Mesothelial cell of epicardium (in vitro differentiated cells): ENCODE measurements at places on chromosomes 6 and 20.

DNA sequence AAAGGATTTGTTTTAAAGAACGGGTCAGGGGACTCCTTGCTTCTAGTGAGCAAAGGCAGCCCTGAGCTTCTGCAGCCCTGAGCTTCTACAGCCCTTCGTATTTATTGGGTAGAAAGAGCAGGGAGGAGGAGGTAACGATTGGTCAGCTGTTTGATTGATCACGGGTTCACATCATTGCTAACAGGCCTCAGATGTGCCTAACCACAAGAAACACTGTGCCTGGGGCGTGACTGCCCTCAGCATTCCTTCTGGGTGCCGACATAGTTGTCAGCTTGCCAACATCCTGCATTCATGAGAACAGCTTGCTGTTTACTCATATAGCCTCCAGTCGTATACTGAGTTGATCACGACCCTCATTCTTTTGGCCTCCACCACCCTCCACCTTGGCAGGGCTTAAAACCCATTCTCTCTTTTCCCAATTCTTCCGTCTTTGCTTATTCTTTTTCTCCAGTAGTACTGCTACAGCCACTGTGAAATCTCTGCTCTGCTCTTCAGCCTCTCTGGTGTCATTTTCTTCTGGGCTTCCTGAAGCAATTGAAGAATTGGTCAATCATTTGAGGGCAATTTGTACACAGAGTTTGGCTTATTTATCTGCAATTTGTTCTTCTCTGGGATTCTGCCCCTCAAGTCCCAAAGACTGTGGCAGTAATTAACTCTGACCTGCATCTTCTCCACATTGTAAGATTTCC is 25.4 kb upstream of the NOP56 start:
- no peak for DNase-seq

- DNase-seq: no peak
Observed at GRCh38 chr6:109373762-109374161, 8.5 kb downstream of the CD164 start.

DNA sequence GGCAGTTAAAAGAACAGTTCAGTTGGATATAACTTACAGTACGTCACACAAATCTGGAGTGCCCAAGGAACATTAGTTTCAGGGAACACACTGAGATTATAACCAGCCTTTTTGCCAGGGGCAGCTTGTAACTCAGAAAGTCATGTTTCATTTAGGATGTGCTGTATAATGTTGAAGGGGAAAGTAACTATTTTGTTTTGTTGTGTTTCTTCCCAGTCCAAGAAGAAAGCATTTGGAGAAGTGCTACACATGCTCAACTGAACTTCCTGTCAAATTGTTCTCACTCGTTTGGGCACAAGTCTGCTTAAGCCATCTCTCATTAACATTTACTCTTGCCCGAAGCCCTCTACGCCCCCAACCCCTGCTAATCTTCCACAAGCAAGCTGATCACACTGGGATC is 157.9 kb downstream of the BTBD9 start:
- DNase-seq: no peak

GRCh38 chr6:3750317-3751076 is 1.0 kb downstream of the PXDC1 start:
- no peak for DNase-seq

DNA sequence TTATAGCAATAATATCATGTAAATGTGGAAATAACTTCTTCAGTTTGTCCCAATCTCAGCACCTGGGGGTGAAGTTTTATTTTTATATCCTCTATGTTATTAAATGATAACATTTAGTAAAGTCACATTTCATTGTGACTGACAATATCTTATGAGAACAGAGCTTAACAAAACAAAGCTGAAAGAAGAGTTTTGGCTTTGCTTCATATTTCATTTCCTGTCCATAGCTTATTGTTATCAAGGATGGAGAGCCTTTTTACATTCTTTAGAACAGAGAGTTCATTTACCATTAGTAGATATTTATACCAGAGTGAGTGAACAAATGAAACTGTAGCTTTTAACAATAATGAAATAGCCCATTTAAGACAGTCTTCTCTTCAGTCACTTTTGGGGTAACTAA is 231.9 kb upstream of the SGK1 start:
- DNase-seq: no peak

GRCh38 chr20:48880981-48881657 is 40.4 kb upstream of the ARFGEF2 start:
- DNase-seq: no peak

- DNase-seq: no peak
Observed at GRCh38 chr6:136795386-136795785, 3.1 kb upstream of the MAP3K5 start.

GRCh38 chr6:75991941-75992340 is 80.5 kb downstream of the IMPG1 start:
- DNase-seq: no peak

DNA sequence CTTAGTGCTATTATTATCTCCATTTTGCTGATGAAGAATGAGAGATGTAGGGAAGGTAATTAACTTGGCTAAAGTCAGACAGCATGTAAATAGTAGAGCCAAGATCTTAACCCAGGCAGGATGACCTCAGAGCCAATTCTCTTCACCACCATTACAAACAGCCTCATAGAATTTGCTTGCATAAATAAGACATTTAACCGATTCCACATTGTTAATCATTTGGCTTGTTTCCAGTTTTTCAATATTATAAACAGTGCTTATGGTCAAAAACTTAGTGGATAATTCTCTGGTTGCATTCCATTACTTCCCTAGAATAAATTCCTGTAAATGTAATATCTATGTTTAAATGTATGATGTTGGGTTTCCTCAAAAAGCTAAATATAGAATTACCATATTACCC is 19.1 kb upstream of the PRDM1 start:
- no peak for DNase-seq

DNA sequence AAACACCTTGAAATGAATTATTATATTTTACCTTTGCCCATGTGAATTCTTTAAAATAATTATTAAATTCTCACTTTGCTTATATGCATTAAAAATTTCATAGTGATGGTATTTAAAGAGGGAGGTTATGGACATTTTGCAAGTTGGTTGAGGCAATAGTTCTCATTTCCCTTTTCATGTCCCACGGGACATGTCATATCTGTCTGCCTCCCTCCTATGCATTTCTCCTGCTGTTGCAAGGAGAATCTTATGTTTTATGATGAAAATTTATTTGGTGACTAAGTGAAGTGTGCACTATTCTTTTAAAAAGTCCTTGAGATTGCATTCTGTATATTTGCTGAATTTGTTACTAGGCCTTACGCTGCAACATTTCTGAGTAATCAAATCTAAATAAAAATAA is 67.2 kb downstream of the UTRN start:
- DNase-seq: no peak

DNA sequence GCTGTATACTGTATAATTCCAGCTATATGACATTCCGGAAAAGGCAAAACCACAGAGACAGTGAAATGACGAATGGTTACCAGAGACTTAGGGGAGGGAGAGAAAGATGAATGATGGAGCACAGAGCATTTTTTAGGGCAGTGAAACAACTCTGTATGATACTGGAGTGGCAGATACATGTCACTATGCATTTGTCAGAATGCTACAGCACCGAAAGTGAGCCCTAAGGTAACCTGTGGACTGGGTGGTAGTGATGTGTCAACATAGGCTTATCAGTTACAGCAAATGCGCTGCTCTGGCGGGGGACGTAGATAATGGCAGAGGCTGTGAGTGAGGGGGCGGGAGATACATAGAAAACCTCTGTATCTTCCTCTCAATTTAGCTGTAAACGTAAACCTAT is 201.3 kb upstream of the SSTR4 start:
- no peak for DNase-seq

- no peak for DNase-seq
Observed at GRCh38 chr20:2767768-2768631, 32.4 kb downstream of the CPXM1 start.

- no peak for DNase-seq
Observed at GRCh38 chr6:39170389-39170788, 55.4 kb upstream of the SAYSD1 start.

DNA sequence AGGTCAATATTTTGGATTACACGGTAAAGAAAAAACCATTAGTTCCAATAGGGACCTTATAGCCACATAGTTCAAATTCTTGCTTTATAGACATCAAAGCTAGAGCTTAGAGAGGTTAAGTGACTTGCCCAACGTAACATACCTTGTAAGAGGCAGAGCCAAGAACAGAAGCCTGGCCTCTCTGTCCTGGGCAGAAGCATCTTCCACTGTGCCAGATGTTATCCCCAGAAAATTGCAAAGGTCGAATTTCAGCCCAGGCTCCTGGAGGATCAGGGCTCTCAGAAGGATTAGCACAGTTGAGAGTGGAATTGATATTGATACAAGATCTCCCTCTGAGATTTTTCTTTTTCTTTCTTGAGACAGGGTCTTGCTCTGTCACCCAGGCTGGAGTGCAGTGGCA is 6.1 kb downstream of the SMIM28 start:
- no peak for DNase-seq

GRCh38 chr6:16743664-16744210 is 17.5 kb downstream of the ATXN1 start:
- no peak for DNase-seq

DNA sequence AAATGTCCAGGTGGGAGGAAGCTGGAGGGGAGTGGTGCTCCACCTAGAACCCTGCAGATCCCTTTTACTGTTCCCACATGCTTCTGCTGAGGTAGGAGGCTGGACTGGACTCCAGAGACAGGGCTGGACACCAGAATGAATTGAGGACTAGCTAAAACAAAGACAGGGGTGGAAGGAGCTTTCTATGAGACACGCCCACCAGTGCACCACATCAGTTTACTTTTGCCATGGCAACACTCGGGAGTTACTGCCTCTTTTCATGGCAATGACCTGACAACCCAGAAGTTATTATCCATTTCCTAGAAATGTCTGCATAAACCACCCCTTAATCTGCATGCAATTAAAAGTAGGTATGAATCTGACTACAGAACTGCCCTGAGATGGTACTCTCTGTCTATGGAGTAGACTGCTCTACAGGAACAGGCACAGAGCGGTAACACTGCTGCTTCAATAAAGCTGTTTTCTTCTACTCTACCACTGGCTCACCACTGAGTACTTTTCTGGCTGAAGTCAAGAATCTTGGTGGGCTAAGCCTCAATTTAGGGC is 211.7 kb downstream of the TFAP2C start:
- no peak for DNase-seq

GRCh38 chr6:51618563-51618962 is 468.9 kb downstream of the PKHD1 start:
- no peak for DNase-seq

DNA sequence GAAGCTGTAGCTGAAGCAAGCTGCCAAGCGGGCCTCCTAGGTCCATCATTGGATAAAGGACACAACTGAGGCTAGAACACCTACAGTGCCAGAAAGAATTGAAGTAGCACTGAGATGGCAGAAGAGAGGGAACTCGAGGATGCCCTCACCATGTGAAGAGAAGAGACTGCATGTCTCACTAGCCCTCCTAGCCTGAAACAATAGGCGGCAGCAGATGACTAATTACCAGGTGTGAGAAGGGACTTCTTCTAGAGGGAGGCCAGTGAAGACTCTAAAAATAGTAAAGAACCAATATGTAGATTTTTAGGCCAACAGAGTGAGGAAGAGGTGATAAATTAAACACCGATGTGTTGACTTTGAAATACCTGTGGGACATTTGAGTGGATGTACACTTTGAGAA is 50.3 kb downstream of the LGSN start:
- DNase-seq: no peak

- no peak for DNase-seq
Observed at GRCh38 chr6:108888745-108889144, 40.5 kb downstream of the ARMC2 start.

DNA sequence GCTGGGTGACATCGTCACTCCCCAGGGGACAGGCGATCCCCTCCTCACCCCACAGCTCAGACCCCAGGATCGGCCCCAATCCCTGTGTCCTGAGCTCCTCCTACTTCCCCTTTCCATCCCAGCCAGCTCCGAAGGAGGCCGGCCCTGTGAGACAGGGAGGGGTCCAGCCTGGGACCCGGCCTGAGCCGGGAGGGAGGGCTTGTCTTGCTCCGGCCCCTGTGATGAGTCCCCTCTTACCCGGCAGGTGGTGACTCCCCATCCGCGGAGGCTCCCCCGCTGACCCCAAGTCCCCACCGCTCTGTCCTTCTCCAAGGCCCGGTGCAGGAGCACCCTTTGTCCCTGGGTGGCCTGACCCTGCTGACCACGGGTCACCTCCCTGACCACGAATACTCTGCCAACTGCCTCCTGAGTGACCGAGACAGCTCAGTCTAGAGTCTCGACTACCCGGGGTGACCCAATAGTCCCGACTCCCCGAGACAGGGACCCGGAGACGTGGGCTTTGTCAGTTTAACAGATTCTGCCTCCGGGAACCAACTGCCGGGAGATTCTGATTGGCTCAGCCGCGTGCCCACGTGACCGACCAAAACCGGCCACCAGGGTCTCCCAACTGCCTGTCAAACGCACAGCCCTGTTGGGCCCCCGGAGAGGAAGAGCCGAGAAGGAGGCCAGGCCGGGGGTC is 187.4 kb upstream of the PROKR2 start:
- DNase-seq: no peak

DNA sequence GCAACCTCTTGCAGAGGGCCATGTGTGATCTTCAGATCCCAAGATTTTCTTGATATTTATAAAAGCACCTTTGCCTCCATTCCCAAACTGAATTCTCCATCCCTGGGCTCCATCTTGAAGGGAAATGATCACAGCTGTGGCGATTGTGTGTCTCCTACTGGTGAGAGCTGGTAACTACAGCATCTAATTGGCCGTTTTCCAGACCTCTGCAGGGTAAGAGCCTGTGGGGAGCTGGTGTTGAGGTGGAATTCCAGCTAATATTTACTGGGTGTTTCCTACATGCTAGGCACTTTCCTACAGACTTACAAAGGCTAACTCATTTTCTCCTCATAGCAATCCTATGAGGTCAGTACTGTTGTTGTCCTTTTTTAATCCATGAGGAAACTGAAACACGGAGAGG is 59.2 kb upstream of the FNDC1 start:
- DNase-seq: no peak

GRCh38 chr6:91221072-91221720 is 634.3 kb upstream of the MAP3K7 start:
- no peak for DNase-seq

GRCh38 chr20:19253316-19253715 is 40.9 kb downstream of the SLC24A3 start:
- no peak for DNase-seq

DNA sequence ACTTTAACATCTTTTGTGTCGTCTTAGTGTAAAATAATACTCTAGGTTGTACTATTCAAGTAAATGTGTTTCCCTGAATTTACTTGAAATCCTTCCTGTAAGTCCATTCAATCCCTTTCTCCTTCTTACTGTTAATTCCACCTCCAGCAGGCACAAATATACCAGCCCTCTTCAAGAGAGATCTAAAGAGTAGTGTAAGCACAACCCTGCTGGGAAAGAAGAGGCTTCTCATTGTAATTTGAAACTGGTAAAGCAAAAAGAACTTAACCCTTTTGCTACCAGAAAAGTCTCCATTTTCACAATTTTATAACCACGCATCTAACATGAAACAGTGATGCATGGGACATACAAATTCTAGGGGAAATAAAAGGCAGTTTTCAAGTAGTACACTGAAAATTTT is at the start of gene BMP5:
TSS of gene BMP5 (minus strand) at position 191 of the 400 bp plus-strand sequence. CDS start 725 bp downstream, outside the sequence.
- no peak for DNase-seq

GRCh38 chr6:151317103-151317994 is 74.0 kb downstream of the ZBTB2 start:
- DNase-seq: no peak
